AG10803 (cell line): ENCODE measurements at places on chromosomes 2 and 18.

GRCh38 chr2:163157891-163158496 lies 319.4 kb upstream of the KCNH7 start:
- peak; percentile 33 for DNase-seq

GRCh38 chr2:164735309-164735919 lies 106.2 kb downstream of the COBLL1 start:
- no peak for DNase-seq

- no peak for DNase-seq
These were observed 361.8 kb upstream of the MEIS1 start for GRCh38 chr2:66073172-66073571.

DNA sequence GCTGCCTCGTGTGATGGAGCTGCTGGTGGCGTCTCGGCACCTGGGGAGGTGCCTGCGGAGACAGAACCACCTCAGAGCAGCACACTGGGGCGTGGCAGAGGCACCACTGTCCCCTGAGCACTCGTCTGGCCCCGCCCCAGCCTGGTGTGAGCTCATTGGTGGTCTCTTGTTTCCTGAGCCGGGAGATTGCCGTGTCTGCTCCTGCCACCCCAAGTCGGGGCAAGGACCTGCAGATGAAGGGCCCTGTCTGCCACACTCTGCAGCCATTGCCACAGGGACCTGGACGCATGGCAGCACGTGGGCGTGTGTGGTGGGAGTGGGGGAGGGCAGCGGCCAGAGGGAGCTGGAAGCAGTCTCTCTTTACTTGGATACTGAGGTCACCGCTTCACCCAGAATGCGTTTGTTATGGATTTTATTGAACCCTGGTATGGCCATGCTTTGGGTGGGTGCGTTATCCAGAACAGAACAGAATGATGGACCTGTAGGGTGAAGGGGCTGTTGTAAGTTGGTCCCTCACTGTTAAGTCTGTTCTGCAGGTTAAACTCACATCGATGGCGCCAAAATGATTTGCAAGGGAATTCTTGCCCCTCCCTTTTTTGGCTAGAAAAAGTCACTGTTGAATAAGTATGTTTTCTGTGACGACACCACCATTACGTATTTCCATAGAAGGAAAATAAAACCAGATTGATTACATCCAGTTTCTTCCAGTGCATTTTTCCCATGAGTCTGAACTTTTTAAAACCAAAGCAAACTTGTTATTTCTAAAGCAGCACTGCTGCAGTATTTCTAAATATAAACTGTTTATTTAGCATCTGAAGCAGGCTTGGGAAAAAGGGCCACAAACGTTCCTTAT lies 92.0 kb downstream of the USP40 start:
- DNase-seq, result no peak

DNA sequence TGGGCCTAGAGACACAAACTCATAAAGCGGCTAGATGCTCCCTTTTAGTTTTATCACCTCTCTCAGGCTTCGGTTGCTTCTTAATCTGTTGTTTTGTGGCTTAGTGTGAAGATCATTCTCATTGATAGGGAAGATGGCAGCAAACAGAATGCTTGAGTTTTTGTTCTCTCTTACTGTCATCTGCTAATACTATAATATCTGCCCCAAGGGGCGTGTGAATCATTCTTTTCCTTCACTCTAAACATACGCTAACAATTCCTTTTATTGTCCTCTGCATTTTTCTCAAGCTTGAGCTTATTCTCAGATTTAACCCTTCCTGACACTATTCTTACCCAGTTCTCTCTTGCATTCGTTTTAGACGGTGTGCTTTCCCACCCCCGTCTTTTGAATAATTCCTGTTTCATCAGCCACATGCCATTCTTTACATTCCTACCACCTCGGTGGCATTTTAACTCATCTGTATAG lies 323.9 kb upstream of the NRP2 start:
- peak; percentile 59 for DNase-seq

DNA sequence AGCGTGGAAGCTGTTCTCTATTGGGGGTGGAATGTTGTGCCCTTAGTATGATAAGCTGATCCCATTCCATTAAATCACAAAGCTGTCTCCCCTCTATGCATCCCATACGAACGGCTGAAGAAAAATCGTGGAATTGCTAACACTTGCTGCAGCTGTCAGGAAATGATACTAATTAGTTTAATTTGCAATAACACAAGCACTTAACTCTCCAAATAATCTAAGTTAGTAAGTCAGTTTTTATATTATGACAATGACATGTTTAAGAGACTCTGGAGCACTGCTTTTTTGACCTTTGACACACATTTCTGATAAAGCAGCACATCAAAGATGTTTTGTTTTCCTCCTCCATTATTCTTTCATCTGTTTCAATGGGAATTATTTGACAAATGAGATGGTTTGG lies 123.7 kb upstream of the SATB2 start:
- no peak for DNase-seq

GRCh38 chr2:203626952-203627681 lies 79.3 kb upstream of the CD28 start:
- DNase-seq, result peak; percentile 97

GRCh38 chr2:128809259-128809636 lies 490.6 kb upstream of the HS6ST1 start:
- DNase-seq, result no peak

GRCh38 chr18:13791181-13791580 lies 32.8 kb upstream of the MC5R start:
- no peak for DNase-seq

- no peak for DNase-seq
These were observed 1.4 kb downstream of the EHBP1 start for GRCh38 chr2:62706721-62707521.

DNA sequence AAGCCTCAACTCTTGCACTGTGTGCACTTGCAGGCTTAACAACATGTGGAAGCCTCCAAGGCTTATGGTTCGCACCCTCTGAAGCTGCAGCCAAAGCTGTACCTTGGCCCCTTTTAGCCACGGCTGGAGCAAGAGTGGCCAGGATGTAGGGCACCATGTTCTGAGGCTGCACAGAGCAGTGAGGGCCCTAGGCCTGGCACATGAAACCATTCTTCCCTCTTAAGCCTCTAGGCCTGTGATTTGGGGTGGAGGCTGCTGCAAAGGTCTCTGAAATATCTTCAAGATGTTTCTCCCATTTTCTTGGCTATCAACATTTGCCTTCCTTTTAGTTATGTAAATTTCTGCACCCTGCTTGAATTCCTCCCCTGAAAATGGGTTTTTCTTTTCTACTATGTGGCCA lies 161.9 kb upstream of the SPATS2L start:
- no peak for DNase-seq

DNA sequence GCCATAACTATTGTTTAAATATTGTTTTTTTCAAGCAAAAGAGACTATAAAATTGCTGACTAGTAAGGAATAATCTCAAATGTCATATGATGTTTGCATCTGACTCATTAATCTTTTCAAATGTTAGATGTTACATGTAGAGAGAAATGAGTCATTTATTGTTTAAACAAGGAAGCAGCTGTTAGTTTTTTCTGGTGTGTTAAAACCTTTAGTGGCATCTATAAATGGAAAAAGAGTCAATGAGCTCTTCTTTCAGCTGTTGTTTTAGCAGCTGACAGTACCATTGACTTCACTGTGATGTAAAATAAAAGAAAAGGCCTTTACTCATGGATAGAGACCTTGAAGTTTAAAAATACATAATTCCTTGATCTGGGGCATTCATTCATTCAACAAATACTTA lies 1.8 kb upstream of the KLHL41 start:
- peak; percentile 14 for DNase-seq

DNA sequence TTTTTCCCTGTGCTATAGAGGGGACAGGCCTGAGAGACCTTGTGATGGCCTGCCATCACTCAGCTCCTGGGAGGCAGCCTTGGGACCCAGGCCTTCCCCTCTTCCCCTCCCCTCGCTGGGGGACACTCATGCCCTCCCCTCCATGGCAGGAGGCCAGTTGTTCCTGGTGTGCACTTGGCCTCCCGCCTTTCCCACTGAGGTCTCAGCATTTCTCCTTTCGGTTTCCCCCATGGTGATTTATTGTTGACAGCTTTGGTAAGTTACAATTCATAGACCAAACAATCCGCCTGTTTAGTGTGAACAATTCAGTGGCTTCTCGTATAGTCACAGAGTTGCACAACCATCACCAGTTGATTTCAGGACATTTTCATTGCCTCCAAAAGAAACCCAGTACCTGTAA lies 10.2 kb upstream of the CNDP1 start:
- no peak for DNase-seq

GRCh38 chr2:20444101-20444992 lies 2.5 kb upstream of the RHOB start:
- peak; percentile 71 for DNase-seq

DNA sequence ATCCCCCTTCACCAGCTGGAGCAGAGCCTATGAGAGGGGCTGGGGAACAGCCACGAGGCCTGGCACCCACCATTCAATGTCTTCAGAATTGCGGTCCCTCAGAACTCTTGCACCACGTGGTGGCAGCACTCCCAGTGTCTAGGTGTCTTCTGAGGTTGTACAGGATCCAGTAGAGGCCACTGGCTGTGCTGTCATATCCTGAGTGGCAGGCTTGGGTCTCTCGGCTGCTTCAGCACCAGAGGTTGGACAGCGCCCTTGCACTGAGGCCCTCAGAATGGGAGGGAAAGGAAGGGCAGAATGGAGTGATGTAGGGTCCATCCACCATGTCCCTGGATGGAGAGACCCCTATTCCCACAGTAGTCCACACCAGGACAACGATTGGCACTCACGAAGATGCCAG lies 112.0 kb upstream of the TEKT4 start:
- DNase-seq, result no peak

DNA sequence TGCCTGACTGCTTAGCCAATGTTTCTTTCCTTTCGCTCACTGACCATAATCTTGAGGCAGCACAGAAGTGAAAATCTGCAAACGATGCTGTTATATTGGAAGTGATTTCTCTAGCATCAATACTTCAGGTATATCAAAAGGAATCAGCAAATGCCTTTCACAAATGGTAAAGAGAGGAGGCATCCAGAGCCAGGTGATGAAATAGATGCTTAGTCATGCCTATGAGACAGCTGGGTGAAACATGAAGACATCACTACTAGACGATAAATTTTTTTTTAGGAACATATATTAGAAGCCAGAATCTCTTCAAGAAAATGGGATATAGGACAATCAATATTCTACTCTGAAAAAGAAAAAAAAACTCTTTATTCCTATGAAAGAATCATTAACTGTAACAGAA lies 249.2 kb upstream of the SLC39A10 start:
- peak; percentile 13 for DNase-seq

DNA sequence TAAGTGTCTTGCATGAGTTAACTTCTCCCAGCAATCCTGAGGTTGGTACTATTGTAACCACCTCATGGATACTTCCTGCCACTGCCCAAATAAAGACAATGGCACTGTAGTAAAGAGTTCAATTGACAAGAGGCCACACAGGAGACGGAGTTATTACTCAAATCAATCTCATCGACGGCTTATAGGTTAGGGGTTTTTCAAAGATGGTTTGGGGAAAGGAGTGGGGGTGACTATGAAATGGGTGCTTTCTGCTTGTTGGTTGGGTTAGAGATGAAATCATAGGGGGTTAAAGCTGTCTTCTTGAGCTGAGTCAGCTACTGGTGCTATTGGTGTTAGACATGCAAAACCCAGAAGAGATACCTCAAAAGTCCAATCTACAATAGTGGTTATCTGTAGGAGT lies 1258.0 kb upstream of the ZEB2 start:
- no peak for DNase-seq

GRCh38 chr2:42810971-42811811 lies 18.8 kb upstream of the HAAO start:
- DNase-seq, result peak; percentile 51

GRCh38 chr2:3100386-3100785 lies 277.2 kb downstream of the EIPR1 start:
- DNase-seq, result no peak

DNA sequence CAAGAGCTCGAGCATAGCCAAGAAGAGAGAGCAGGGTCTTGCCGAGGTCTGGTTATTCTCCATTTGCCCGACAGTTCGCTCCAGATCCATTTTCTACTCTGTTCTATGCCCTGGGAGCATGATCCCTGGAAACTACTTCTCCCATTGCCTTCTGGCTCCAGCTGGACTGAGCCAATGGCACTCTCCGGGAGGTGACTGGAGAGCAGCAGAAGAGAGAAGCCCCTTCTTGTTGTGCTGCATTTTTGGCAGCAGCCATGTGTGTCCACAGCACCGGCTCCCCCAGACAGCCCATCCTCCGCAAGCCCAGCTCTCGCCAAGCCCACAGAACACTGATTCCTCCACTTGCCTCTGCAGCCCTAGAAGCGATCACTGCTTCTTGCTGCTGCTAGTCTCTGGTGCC lies 345.5 kb downstream of the TNS1 start:
- DNase-seq, result no peak

GRCh38 chr2:38164881-38165280 lies 88.9 kb upstream of the CYP1B1 start:
- DNase-seq, result no peak

DNA sequence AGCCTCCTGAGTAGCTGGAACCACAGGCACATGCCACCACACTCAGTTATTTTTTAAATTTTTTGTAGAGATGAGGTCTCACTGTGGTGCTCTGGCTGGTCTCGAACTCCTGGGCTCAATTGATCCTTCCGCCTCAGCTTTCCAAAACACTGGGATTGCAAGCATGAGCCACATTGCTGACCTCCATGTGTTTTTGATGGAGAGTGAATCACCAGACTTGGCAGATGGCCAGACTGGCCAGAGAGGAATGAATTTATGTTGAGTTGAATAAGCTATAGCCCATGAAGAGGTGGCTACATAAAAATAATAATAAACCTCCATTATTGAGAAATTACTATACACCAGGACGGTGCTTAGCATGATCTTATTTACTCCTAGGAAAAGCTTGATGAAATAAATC lies 91.5 kb downstream of the MREG start:
- DNase-seq, result peak; percentile 83

GRCh38 chr2:40208463-40208862 lies 243.4 kb downstream of the SLC8A1 start:
- DNase-seq, result no peak

GRCh38 chr2:58475756-58476155 lies 234.6 kb upstream of the FANCL start:
- no peak for DNase-seq

DNA sequence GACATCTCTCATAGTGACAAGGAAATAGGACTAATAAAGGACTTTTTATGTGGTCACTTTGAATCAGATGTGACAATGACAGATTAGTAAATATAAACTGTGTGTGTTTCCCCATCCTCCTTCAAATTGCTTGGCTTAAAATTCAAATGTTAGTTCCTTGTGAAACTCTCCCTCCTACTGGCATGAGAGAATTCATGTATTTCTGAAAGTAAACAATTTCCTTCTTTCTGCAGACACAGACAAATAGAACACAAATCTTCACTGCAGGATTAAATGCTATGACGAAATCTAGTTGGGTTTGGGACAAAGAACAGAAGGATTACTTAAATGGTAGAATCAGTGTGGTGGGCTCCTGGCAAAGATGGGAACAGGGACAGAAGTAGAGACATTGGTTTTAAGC lies 328.7 kb upstream of the FAM98A start:
- DNase-seq, result no peak
